ENCODE measurements at places on chromosomes 11 and 22. TPM values are rescaled to one million over a fixed set of nuclear protein-coding genes. Genes with fewer than 3 reads are reported as not detected.

CRYBB3 gene
- total RNA-seq: 0.67 TPM

CARD18 gene
- total RNA-seq: 8.1 TPM

MAPK8IP2 gene
- 38.4 TPM for total RNA-seq

MMP7 gene
- 2.7 TPM for total RNA-seq

FDXACB1 gene
- total RNA-seq: 4.1 TPM

RAB36 gene
- 4.1 TPM for total RNA-seq

SYTL2 gene
- 132 TPM for total RNA-seq

ZP1 gene
- not detected for total RNA-seq

TRIM49B gene
- total RNA-seq: not detected

SLCO2B1 gene
- 0.77 TPM for total RNA-seq

NAP1L4 gene
- total RNA-seq: 274 TPM

CLDN5 gene
- total RNA-seq: 0.18 TPM

MMP10 gene
- not detected for total RNA-seq

RBMXL2 gene
- 0.10 TPM for total RNA-seq

P2RX6 gene
- total RNA-seq: 0.46 TPM

MGAT3 gene
- total RNA-seq: 0.57 TPM

CHRM1 gene
- total RNA-seq: not detected

RAG1 gene
- 0.44 TPM for total RNA-seq

TMPRSS5 gene
- total RNA-seq: 0.85 TPM

FXYD6 gene
- 0.54 TPM for total RNA-seq

OR51I1 gene
- total RNA-seq: not detected

P4HA3 gene
- 1.3 TPM for total RNA-seq

HNRNPUL2 gene
- 47.3 TPM for total RNA-seq

CTSF gene
- total RNA-seq: 28.7 TPM

TRIM44 gene
- 80.3 TPM for total RNA-seq

IL10RA gene
- total RNA-seq: 0.41 TPM
